Stimulated activated CD4-positive, alpha-beta T cell treated with anti-CD3 and anti-CD28 coated beads, Interleukin-4, amount 100 ng/mL, for 48 hours (primary cell): ENCODE measurements at places on chromosomes 1 and 21.

- no peak for DNase-seq
Observed at GRCh38 chr1:8816264-8816663, 1.2 kb downstream of the RERE start.

GRCh38 chr1:155070721-155071569 is 7.4 kb downstream of the EFNA4 start:
- peak; percentile 69 for DNase-seq

DNA sequence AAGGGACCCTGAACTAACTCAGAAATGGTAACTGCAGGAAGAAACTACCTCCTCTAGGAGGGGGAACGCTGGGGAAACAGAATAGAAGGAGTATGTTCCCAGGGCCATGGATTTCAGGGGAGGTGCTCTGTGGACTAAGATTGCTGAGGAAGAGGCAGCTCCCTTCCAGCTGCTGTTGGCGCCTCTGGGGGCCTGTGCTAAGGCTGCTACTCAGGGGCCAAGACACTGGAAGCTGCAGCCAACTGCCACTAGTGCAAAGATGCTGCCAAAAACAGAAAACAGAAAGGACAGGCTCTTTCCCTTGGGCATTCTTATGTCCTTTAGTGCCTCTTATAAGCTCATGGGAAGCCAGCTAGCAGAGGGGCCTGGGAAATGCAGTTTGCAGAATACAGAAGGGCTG is 58.0 kb upstream of the SGIP1 start:
- no peak for DNase-seq

DNA sequence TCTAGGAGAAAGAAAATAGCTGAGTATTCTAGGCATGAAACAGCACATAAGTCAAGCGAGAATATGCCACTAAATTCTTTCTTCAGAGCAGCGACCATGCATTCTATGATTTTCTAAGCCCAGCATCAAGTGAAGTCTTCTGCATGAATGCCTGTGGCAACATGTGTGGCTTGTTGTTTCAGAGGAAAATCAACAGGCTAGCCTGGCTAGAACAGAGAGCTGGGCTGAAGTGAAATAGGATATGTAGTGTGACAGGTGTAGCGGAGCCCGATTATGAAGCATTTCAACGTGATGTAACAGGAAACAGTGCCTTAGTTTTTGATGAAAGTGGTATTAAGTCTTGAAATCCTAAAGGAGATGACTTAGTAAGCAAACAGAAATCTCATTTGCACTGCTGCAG is 7.0 kb downstream of the CSDE1 start:
- no peak for DNase-seq

DNA sequence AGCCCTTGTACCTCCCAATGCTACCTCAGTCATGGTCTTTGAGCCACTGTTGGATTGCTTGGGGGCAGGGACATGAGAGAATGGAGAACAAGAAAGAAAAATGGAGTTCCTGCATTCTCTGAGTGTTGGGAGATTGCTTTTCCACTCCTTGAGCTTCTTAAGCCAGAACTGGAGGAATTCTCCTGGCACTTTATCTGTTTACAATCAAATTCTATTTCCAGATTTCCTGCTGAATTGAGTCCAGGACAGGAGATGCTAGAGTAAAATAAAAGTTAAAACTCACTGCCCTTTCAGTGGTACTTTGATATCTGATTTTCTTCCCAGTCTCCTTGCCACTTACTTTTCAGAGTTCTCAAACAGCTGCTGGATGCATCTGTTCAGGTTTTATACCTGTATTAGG is 24.4 kb upstream of the DEPDC1 start:
- DNase-seq: no peak

GRCh38 chr1:234943836-234944402 is 184.7 kb downstream of the TOMM20 start:
- DNase-seq: no peak
